ENCODE measurements at places on chromosomes 7 and 10. TPM values are rescaled to one million over a fixed set of nuclear protein-coding genes. Genes with fewer than 3 reads are reported as not detected.

CCM2 gene
- total RNA-seq, result 49.7 TPM

NEUROG3 gene
- total RNA-seq, result not detected

EPO gene
- not detected for total RNA-seq

PLAU gene
- 63.4 TPM for total RNA-seq

NPFFR1 gene
- under 0.01 TPM for total RNA-seq

SLC26A4 gene
- 0.47 TPM for total RNA-seq

PLPP4 gene
- under 0.01 TPM for total RNA-seq

NUPR2 gene
- total RNA-seq, result not detected

PRKAR2B gene
- total RNA-seq, result 3.4 TPM

RNF32 gene
- 1.3 TPM for total RNA-seq

SERPINE1 gene
- total RNA-seq, result 37.9 TPM

SEMA3A gene
- 65.8 TPM for total RNA-seq

POLR2J2 gene
- total RNA-seq, result 3.5 TPM

NSUN6 gene
- total RNA-seq, result 13.5 TPM

PNLIP gene
- total RNA-seq, result not detected

EZH2 gene
- total RNA-seq, result 4.3 TPM

CTTNBP2 gene
- total RNA-seq, result 16.3 TPM

PTPRZ1 gene
- total RNA-seq, result not detected

All from bronchial smooth muscle cell (primary cell).